Globus pallidus (tissue), 1 donor: ENCODE measurements at places on chromosomes 3 and 15.
A peak's percentile ranks its signal among the peaks of the same experiment; 100 is the strongest.

GRCh38 chr3:34198309-34198708, 399.9 kb downstream of the PDCD6IP start:
- DNase-seq = no peak

DNA sequence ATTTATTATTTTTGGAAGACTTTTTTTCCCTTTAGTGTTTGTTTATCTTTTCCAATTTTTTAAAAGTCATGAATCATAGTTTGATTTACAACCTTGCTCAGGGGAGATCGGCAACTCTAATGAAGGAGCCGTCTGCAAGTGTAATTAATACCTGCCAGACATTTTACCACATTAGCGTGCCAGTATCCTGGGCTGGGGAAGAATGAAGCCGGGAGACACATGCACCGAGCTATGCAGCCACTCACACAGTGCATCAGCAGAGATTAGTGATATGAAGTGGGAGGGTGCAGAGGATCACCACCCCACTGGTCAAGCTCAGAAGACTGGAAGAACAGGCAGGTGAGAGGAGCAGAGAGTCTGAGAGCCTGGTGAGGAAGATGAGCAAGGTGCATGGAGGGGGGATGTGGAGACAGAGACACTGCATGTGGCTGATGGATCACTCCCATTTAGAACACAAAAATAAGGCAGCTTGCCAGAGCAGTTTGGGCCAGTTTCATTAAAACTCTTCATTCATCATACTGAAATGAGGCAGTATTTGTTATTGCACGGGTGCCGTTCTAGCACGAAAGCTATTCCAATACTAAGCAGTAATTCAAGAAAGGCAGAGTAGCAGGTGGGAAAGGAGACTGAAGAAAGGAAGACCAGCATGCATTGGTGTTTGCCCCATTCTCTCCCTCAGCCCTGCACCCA, 821.6 kb downstream of the TUSC7 start:
- DNase-seq = no peak

DNA sequence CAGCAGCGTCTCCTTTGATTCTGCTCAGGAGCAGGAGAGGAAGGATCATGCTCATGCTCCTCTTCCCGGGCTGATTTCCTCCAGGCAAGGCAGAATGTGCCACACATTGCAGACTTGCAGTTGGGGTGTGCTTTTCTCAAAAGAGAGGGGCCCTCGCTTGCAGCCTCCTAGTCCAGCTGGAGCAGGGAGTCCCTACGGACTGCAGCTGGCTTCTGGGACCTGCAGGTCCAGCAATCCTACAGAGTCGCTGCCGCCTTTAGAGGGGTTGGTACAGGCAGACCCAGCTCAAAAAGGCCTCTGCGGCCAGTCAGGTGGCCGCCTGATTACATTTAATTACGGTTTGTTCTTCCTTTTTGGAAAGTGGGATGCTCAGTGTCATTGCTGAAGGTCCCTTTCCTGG, 173.9 kb downstream of the NSMCE3 start:
- DNase-seq = no peak

DNA sequence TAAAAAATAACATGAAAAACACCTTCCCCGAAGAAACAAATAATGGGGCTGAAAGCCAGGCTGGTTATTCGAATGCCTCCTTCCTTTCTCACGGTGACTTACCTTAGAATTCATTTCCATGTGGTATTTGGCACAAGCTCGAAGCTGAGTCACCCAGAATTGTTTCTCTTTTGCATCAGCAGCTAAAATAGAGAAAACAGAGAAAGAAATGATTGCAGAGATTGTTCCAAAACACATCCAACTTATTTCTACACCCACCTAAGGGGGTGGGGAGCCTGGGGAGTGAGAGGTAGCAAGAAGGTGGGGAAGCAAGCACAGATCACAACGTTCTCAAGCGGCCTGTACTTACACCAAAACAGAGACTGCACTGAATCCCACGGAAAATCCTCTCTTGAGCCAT, 104.7 kb downstream of the OSBPL10 start:
- DNase-seq = no peak

DNA sequence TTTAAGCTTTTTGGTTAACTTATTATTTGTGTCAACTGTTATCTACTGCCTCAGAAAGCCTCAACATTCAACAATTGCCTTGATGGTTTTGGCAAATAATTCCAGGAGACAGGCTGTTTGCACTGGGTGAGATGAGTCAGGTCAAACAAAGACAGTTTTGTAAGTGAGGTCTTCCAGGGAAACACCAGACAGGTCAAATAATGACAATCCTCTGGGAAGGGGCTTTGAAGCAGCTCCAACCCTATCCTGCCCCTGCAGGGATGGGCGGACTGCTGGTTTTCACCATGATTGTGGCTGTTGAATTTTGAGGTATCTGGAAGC, 79.4 kb upstream of the PRR23E start:
- no peak for DNase-seq

GRCh38 chr3:192207239-192207638, 520.1 kb downstream of the FGF12 start:
- no peak for DNase-seq

GRCh38 chr3:49614936-49615335, 59.2 kb upstream of the APEH start:
- DNase-seq = no peak

DNA sequence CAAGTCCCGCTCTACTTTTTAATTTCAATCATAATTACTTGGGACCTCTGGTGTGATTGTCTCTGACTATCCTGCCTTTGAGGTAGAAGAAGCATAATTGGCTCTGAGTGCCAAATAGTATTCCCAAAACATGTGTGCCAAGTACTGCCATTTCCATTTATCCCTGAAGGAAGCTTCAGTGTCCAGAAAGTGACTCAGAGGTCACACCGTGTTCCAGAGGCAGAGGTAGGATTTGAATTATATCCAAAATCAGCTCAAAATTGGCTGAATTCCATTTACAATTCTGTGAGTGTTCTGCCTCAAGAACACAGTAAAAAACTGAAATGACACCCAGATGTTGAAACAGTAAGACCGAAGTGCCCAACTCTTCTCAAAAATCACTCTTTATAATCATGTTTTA, 255.3 kb downstream of the RSL24D1 start:
- DNase-seq = no peak

GRCh38 chr3:169241991-169242707, 421.4 kb downstream of the MECOM start:
- DNase-seq = peak; percentile 31

DNA sequence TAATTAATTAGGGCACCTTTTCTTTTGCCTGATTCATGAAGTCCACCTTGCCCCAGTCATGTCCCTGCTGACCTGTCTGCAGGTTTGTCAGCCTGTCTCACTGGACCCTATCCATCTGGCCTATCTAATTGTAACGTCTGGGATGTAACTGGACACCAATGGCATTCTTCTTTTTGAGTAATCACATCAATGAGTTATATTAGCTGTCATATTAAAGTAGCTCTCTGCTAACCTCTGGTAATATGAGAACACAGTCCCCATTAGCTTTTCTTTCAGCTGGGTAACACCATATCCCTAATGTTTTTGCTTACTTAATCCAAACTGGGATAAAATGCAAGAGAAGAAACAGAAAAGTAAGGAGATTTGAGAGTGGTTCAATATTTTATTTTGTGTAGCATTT, 166.2 kb upstream of the VEPH1 start:
- no peak for DNase-seq

- no peak for DNase-seq
Observed at GRCh38 chr3:19645093-19645492, 288.9 kb downstream of the EFHB start.

- DNase-seq = no peak
Observed at GRCh38 chr15:50108461-50108860, 10.6 kb downstream of the ATP8B4 start.

DNA sequence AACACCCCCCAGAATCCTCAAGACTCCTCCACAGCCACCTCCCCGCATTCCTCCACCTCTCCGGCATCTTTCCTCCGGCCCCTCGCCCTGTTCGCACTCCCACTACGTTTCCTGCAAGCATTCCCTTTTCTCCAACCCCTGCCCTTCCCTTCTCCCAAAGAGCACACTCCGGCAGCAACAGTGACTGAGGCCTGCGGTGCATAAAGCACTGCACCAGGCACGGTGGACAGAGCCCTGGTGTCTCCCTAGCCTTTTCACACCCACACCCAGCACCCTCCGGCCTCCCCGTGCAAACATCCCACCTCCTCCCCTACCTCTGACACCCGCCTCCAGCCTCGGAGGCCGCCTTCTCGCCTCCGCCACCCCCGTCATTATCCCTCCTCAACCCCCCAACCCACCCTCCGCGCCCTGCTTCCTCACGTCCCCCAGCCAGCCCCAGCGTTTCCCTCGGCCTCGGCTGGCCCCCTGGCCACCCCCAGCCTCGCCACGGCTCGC, 577 bp downstream of the ZNF148 start:
- peak; percentile 24 for DNase-seq

DNA sequence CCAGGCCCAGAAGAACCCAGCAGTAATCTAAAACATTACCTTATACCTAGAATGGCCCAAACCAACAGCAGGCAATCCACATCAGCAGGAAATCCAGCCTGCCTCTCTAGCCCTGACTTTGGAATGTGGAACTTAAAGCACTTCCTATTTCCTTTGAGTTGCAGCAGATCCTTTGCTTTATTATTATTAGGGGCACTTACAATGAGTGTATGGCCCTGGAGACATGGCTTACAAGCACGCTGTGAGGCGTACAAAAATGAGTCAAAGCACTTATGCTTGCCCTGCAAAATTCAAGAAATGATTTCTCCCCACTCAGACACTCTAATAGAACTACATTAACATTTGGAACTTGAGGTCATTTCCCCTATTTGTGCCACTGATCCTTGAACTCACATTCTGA, 9.5 kb upstream of the KNSTRN start:
- DNase-seq = no peak

- DNase-seq = no peak
Observed at GRCh38 chr15:55267401-55268175, 22.0 kb downstream of the RAB27A start.

GRCh38 chr15:90851940-90852339, 16.4 kb upstream of the FURIN start:
- no peak for DNase-seq

GRCh38 chr15:71189718-71190117, 74.4 kb downstream of the THSD4 start:
- no peak for DNase-seq

GRCh38 chr3:33173103-33173502, 45.5 kb downstream of the SUSD5 start:
- DNase-seq = no peak

- DNase-seq = peak; percentile 23
Observed at GRCh38 chr15:66025015-66025452, 155.7 kb downstream of the RAB11A start.

DNA sequence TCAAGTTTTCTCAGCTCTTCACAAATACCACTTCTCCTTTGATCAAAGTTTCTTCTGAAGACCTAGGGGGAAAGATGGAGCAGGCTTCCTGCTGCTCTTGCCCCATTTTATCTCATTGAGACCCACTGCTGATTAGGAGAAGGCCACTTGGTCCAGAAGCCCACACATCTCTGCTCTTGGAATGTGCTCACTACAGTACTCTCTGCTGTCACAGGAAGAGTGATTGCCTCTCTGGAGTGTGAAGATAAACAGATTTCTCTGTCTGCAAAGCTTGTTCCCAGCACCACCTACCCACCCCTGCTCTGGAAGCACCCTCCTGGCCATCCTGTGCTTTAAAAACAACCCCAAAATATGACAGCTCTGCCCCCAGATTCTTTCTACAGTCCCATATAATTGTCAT, 41.3 kb upstream of the PRTG start:
- DNase-seq = no peak

DNA sequence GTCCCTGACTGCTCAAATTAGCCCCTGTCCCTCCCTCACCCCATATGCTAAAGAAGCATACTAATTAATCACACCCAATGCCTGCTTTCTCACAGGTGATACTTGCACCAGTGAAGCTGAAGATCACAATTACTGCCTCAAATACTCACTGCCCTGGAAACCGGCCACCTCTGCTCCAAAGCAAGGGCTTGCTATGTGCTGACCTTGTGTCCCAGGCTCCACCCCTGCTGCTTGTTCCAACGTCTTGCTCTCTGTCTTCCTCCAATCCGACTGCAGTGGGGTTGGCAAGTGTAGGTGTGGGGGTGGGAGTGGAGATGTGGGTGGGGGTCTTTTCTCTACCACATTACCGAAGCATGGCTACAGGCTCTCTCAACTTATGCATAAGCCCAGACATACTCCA, 55.7 kb upstream of the PSMD6 start:
- no peak for DNase-seq

DNA sequence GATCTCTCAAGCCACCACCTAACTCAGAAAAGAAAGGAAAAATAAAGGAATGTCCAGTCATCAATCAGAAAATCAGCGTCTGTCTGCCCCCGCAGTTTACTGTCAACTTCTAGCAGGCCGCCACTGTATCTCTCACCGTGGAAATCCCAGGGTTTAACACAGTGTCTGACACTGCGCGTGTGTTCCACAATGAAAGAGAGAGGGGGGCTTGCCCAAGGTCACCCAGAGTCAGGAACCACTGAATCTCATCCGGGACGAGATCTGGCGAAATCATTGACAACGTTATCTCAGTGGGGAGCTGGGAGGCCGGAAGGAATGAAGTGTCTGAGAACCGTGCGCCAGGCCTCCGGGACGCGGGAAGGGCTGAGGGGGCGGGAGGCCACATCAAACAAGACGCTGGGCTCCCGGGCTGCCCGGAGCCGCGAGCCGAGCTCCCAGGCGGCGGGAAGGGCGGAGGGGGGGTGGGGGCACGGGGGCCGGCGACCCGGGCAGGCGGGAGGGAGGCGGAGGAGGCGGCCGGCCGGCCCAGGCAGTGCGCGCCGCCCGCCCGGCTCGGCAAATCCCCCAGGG, 2.2 kb upstream of the HES1 start:
- no peak for DNase-seq

- no peak for DNase-seq
Observed at GRCh38 chr3:140146668-140147067, 211.7 kb downstream of the CLSTN2 start.

- DNase-seq = no peak
Observed at GRCh38 chr15:29889542-29890329, 67.5 kb upstream of the TJP1 start.

DNA sequence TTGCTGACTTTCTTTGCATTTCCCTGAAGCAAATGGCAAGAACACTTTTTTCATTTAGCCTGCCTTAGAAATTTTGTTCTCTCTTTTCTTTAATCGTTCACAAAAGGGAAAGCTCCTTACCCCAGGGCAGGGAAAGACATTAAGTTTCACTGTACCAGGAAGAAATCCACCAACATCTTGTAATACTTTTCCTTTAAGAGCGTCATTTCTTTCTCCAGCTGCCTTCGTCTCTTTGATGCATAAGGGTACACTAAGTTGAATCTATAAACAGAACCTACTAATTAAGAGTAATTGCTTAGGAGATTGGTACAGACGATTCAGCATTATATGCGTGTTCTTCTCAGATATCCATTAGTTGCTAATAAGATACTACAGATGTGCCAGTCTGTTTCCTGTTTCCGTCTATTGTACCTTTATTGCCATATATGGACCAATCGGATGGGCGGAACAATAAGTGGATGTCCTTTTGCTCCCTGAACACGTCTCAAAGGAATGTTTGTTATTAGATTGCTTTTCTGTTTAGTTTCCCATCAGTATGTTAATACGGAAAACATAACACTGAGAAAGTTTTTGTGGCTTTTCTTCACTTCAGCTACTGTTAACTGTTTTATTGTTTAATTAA, 276.7 kb upstream of the RARB start:
- no peak for DNase-seq

GRCh38 chr3:17577796-17578520, 164.5 kb downstream of the TBC1D5 start:
- no peak for DNase-seq
